ENCODE measurements at places on chromosomes 5 and 9.

GRCh38 chr9:110521206-110521605 is 58.3 kb downstream of the SVEP1 start:
- no peaks in the 10 kb centered on the region for H3K36me3 ChIP-seq
- no peaks in the 10 kb centered on the region for H3K27me3 ChIP-seq
- H3K4me3 ChIP-seq = no peak overlapping the region

GRCh38 chr5:34998058-34998789 is 49.5 kb downstream of the AGXT2 start:
- no peaks in the 10 kb centered on the region for H3K4me1 ChIP-seq
- H3K27ac ChIP-seq = no peak overlapping the region
- no peaks in the 10 kb centered on the region for H3K27me3 ChIP-seq
- H3K4me3 ChIP-seq = no peak overlapping the region

GRCh38 chr9:19022206-19022605 is 10.8 kb downstream of the SAXO1 start:
- H3K27me3 ChIP-seq = no peaks in the 10 kb centered on the region
- H3K27ac ChIP-seq = no peak overlapping the region
- H3K4me1 ChIP-seq = no peaks in the 10 kb centered on the region
- H3K4me3 ChIP-seq = no peak overlapping the region

DNA sequence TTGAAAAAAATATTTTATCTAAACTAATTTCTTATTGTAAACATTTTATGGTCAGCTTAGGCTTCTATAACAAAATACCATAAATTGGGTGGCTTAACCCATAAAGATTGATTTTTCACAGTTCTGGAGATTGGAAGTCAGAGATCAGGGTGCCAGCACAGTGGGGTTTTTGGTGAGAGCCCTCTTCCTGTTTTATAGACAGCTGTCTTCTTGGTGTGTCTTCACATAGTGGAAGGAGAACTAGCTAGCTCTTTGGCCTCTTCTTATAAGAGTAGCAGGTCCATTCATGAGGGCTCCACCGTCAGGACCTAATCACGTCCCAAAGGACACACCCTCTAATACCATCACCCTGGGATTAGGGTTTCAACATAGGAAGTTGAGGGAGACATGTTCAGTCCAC is 26.6 kb downstream of the OTULINL start:
- H3K36me3 ChIP-seq = no peaks in the 10 kb centered on the region
- DNase-seq = no peak
- H3K4me1 ChIP-seq = no peaks in the 10 kb centered on the region
- H3K4me3 ChIP-seq = no peak overlapping the region

DNA sequence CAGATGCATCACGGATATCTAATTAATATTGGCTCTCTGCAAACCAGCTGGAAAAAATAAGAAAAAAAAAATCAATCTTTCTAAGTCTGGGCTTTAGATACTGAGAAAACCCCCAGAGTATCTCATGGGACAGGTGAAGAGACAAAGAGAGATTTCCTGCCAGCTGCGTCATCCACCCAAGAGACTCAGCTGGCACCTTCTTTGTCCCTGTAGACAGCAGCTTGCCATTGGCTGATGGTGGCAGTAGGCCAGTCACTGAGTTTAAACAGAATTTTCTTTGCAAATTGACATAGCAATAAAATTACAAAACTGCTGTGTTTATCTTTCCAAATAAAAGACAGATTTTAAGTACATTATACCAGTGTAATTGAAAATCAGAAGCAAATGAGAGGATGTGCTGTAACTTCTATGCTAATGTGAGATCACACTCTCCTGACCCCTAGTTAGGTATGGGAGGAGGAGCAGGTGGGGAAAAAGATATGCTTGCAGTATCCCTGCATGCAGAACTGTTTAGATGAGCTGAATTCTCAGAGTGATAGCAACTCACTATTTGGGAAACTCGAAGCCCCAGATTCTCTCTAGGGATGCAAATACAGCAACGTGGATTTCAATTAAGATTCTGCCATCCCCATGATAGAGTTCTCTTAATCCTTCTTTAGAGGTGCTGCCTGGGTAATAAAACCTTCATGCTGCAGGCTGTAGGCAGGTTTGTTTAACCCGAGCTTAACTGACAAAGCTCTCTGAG is 72.2 kb downstream of the NMUR2 start:
- H3K4me1 ChIP-seq = no peaks in the 10 kb centered on the region
- no peaks in the 10 kb centered on the region for H3K36me3 ChIP-seq
- DNase-seq = no peak
- no peaks in the 10 kb centered on the region for H3K27me3 ChIP-seq
- H3K4me3 ChIP-seq = no peak overlapping the region

DNA sequence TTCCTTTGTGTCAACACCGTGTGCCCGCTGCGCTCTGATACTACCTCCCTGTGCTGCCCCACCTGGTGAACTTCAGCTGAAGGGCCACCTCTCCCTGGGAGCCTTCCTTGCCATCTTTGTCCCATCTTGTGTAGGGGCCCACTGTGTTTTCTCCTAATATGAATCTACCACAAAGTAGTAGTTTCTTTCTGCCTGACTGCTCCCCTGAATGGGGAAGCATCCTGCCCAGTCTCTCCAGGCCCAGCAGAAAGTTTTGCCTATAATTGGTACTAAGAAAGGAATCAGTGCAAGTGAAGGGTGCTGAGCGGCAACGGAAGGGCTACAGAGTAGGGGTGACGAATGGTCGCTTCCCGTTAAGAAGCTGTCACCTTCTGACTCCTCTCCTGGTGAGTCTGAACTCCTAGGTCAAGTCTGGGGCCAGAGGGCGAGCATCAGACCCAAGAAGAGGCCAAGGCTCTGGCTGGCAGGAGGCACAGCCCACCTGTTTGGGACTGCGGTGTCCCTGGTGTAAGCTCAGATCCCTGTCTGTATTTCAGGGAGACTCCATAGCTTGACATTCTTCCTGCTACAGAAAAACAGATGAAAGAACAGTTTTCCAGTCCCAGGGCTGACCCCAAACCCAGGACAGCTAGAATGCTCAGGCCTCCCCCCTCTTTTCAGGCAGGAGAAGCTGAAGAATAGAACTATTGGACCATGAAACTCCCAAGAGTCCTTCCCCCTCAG is 24.1 kb downstream of the WWC1 start:
- no peak overlapping the region for H3K27ac ChIP-seq
- no peaks in the 10 kb centered on the region for H3K27me3 ChIP-seq
- no peak overlapping the region for H3K4me3 ChIP-seq
- no peak for DNase-seq
- no peaks in the 10 kb centered on the region for H3K4me1 ChIP-seq
- H3K36me3 ChIP-seq = no peaks in the 10 kb centered on the region

- no peaks in the 10 kb centered on the region for H3K36me3 ChIP-seq
- H3K27ac ChIP-seq = no peak overlapping the region
Observed at GRCh38 chr5:151384106-151384505, 36.7 kb upstream of the SLC36A2 start.

- no peak overlapping the region for H3K27ac ChIP-seq
- DNase-seq = no peak
- H3K4me1 ChIP-seq = no peaks in the 10 kb centered on the region
- no peaks in the 10 kb centered on the region for H3K36me3 ChIP-seq
Observed at GRCh38 chr5:109681763-109682162, 8.0 kb upstream of the MAN2A1 start.

DNA sequence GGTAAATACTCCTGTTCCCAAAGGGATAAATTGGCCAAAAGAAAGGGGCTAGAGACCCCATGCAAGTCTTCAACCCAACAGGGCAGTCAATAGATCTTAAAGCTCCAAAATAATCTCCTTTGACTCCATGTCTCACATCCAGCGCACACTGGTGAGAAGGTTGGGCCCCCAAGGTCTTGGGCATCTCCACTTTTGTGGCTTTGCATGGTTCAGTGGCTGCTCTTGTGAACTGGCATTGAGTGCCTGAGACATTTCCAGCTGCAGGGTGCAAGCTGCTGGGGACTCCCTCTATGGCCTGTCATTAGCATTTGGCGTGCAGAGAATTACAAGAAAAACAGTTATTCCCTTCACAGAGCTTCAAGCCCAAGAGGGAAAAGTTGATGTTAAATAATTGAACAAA is 224.7 kb downstream of the MTRR start:
- no peaks in the 10 kb centered on the region for H3K36me3 ChIP-seq
- H3K4me1 ChIP-seq = no peaks in the 10 kb centered on the region
- no peak for DNase-seq

GRCh38 chr9:128642675-128643245 is 13.9 kb downstream of the DYNC2I2 start:
- no peaks in the 10 kb centered on the region for H3K27me3 ChIP-seq
- no peak for DNase-seq
- no peak overlapping the region for H3K4me3 ChIP-seq
- peaks cover 9% of the 10 kb centered on the region for H3K36me3 ChIP-seq

- no peak overlapping the region for H3K27ac ChIP-seq
- H3K4me1 ChIP-seq = no peaks in the 10 kb centered on the region
- H3K36me3 ChIP-seq = no peaks in the 10 kb centered on the region
- no peak for DNase-seq
Observed at GRCh38 chr9:115359017-115359780, 241.2 kb upstream of the TNC start.

DNA sequence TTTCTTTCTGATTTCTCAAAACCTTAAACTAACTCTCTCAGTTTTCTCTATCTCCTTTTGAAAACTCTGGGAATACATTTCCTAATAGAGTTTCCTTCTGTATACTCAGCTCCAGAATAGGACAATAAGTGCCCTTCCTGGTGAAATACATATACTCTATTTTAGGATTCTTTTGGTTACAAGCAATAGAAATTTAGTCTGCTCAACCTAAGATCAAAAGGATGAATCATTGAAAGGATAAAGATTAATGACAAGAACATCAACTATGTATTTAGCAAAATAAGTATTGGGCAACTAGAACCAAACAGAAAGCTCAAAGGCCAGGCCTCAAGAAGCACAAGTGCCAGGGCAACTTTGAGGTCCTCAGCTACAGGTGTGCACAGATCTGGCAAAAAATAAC is 127.1 kb downstream of the ADAMTSL1 start:
- peaks cover 3% of the 10 kb centered on the region for H3K4me1 ChIP-seq
- no peak overlapping the region for H3K27ac ChIP-seq
- no peaks in the 10 kb centered on the region for H3K27me3 ChIP-seq
- no peak for DNase-seq
- H3K4me3 ChIP-seq = no peak overlapping the region
- H3K36me3 ChIP-seq = no peaks in the 10 kb centered on the region

DNA sequence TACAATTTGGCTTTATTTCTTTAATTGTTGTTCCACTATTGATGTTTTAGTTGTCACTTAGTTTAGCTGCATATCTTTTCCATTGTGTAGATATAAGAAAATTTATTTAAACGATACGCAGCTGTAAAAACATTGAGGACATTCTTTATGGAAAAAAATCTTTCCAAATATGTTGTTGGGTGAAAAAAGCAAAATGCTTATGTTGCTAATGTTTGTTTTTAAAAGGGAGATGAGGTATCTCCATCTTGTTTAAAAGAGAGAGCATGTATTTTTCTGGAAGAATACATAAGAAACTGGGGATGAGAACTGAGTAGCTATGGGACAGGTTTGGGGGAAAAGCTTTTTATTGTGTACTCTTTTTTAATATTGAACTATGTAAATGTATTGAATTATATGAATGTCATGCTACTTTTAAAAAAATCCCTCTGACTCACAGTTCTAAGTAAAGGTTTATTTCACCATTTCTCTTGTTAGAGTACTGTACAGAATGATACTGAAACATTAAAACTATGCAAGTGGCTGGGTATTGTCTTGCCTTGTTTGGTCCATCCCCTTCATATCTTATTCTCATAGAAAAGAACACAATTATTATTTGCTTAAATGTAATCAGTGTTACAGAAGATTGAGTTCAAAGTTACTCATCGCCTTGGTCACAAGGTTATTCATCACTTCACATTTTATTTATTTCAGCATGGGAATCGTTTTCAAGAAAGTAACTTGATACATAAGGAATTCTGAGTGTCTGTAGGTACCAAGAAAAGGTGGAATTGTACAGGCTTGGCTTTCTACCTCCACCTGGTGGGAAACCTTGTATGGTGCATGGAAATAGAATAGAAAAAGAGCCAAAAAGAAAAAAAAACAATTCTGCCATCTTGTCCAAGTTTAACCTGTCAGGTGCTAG is 85.8 kb downstream of the RIC1 start:
- H3K36me3 ChIP-seq = peaks cover 9% of the 10 kb centered on the region
- no peak overlapping the region for H3K4me3 ChIP-seq

- no peak overlapping the region for H3K4me3 ChIP-seq
- DNase-seq = no peak
- H3K4me1 ChIP-seq = no peaks in the 10 kb centered on the region
- no peaks in the 10 kb centered on the region for H3K27me3 ChIP-seq
- no peaks in the 10 kb centered on the region for H3K36me3 ChIP-seq
- no peak overlapping the region for H3K27ac ChIP-seq
Observed at GRCh38 chr5:19630876-19631275, 357.1 kb downstream of the CDH18 start.

DNA sequence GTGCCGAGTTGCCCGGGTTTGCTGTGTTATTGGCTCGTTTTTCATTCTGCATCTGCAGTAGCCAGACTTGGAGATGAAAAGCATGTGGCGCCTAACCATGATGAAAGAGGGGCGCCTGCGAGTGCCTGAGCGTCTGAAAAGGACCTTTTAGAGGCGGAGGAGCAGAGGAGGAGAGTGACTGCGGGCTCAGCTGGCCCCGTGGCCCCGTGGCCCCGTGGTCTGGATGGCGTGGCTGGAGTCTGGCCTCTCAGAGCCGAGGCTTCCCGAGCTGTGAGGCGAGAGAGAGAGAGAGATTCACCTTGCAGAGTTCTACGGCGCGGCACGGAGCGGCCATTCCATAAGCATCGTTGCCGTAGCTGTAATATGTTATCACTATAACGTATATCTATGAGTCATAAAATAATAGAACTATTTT is 55.3 kb upstream of the RNU6ATAC start:
- no peak overlapping the region for H3K4me3 ChIP-seq
- no peak for DNase-seq
- no peak overlapping the region for H3K27ac ChIP-seq

- no peaks in the 10 kb centered on the region for H3K4me1 ChIP-seq
- no peaks in the 10 kb centered on the region for H3K36me3 ChIP-seq
- no peak for DNase-seq
- H3K27ac ChIP-seq = no peak overlapping the region
Observed at GRCh38 chr9:28841775-28842174, 1268.5 kb upstream of the C9orf72 start.

GRCh38 chr5:126119887-126120442 is 303.2 kb upstream of the GRAMD2B start:
- H3K27ac ChIP-seq = no peak overlapping the region
- H3K4me3 ChIP-seq = no peak overlapping the region
- H3K36me3 ChIP-seq = no peaks in the 10 kb centered on the region
- DNase-seq = no peak
- no peaks in the 10 kb centered on the region for H3K27me3 ChIP-seq

GRCh38 chr5:37900692-37901091 is 60.9 kb upstream of the GDNF start:
- no peaks in the 10 kb centered on the region for H3K36me3 ChIP-seq
- H3K4me1 ChIP-seq = no peaks in the 10 kb centered on the region
- H3K4me3 ChIP-seq = no peak overlapping the region
- no peak for DNase-seq

DNA sequence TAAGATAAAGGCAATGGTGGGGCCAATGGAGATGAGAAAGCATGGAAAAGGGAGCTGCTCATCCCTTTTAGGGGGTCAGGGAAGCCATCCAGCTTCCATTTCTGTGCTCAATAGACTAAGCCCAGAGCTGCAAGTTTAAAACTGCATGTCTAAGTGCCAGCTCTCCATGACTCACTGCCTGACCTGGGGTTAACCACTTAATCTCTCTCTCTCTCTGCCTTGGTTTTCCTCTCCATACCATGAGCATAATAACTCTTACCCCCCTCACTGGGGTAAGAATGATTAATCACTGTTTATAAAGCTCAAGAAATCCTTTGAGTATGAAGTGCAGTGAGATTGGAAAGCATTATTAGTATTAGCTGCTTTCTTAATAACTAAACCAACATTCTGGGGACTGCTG is 1382.4 kb upstream of the WWC1 start:
- no peak for DNase-seq
- H3K27me3 ChIP-seq = no peaks in the 10 kb centered on the region
- H3K27ac ChIP-seq = no peak overlapping the region
- H3K4me3 ChIP-seq = no peak overlapping the region
- no peaks in the 10 kb centered on the region for H3K4me1 ChIP-seq
